ENCODE measurements at places on chromosomes 6 and 20. TPM values are rescaled to one million over a fixed set of nuclear protein-coding genes. Genes with fewer than 3 reads are reported as not detected.

GRCh38 chr6:116929825-116930224 lies 52.8 kb downstream of the RFX6 start:
- DNase-seq: no peak

- DNase-seq: no peak
These were observed 388.0 kb downstream of the GJA1 start for GRCh38 chr6:121823437-121823851.

DNA sequence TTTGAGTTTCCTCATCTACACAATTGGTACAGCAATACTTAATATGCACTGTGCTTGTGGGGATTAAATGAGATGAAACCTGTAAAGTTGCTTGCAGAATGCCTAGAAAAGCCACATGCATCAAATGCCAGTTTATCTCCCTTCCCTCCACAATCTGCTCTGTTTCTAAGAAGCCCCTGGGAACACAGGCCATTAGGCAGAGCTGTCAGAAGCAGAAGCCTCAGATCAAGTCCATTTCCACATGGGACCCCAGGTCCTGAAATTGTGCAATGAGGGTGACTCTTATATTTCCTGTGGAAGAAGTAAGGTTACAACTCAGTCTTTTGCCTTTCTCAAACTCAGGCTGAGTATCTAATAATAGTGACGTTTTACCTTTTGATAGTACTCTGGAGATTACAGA lies 737.4 kb downstream of the KIF16B start:
- no peak for DNase-seq

- no peak for DNase-seq
These were observed 308.2 kb downstream of the FARS2 start for GRCh38 chr6:5569491-5569890.

Gene COL9A3
- total RNA-seq: not detected

Gene TMEM74B
- 0.17 TPM for total RNA-seq

Gene SYNDIG1
- not detected for total RNA-seq
